ENCODE measurements at places on chromosomes 12 and 14.

DNA sequence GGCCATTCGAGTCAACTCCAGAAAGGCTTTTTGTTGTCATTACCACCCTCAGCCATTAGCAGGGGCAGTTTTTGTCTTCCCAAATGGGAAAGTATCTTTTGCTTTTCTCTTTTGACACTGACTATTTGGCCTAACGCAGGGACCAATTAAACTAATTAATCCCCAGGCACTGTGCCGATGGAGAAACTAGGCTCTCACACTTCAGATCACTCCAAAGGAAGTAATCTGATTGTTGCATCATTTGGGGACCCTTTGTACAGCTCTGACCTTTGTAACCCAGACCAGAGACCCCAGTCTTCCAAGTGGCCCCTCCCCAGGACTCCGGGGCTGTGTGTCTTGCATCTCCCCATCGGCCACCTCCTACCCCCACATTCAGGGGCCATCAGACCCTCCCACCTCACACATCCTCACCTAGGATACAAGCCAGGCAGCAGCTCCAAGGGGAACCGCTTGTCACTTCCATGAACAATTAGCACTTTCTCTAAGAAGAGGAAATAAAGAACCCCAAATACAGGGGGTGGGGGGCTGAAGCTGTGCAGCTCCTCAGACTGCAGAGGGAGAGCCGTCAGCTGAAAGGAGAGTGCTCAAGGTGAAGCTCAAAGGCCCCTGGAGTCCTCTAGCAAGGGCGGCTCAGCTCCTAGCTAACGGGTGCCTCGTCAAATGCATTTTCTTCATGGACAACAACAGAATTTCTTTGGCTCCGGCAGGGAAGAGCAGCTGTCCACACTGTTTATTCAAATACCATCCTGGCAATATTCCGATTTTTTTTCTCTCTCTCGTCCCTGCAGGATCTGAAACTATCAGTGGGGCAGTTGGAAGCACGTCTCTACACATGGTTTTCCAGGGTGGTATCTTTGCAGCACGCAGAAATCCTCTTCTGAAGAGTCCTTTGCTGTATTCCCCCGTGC lies 64.3 kb upstream of the DIO3 start:
- DNase-seq: no peak

DNA sequence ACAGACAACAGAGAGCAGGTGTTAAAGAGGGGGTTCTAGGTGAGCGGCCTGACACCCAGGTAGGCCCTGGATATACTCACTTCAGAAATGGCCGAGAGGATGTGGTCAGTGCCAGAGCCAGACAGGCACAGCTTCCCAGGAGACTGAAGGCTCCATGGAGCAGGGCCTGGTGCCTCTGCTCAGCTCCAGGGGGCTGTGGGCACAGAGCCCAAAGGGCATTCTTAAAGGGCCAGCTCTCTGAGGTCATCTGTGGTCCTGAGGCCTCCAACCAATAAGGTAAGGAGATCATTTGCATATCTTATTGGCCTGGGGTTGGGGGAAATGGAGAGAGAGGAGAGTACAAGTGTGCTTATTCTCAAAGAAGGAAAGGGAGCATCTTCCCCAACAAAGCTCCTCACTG lies 9.7 kb upstream of the PCK2 start:
- no peak for DNase-seq

- DNase-seq: no peak
Observed at GRCh38 chr14:97539411-97539795, 742.2 kb downstream of the VRK1 start.

- peak; percentile 70 for DNase-seq
Observed at GRCh38 chr12:4153343-4153892, 120.1 kb upstream of the CCND2 start.

DNA sequence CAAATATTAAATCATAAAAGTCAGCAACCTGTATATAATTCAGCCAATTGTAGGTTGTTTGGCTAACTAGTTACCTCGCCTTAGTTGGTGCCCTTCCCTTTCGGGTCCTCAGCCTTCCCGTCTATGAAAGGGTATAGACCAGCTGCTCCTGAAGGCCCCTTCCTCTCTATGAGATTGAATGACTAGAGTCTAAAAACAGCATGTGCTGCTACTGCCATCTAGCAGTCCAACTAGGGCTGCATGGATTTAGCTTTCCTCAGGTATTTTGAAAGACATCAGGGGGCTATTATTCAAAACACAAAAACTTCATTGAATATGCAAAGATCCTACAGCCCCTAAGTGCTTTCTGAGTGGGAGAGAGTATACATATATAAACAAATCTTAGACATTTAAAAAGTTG lies 37.0 kb upstream of the TMEM263 start:
- DNase-seq: no peak

- no peak for DNase-seq
Observed at GRCh38 chr12:77232045-77232444, 166.7 kb upstream of the E2F7 start.

GRCh38 chr12:5022465-5023061 lies 21.1 kb upstream of the KCNA5 start:
- DNase-seq: peak; percentile 3

GRCh38 chr12:3220382-3221321 lies 143.5 kb downstream of the TSPAN9 start:
- DNase-seq: no peak

- DNase-seq: no peak
Observed at GRCh38 chr12:20716037-20716436, 20.9 kb downstream of the SLCO1C1 start.

DNA sequence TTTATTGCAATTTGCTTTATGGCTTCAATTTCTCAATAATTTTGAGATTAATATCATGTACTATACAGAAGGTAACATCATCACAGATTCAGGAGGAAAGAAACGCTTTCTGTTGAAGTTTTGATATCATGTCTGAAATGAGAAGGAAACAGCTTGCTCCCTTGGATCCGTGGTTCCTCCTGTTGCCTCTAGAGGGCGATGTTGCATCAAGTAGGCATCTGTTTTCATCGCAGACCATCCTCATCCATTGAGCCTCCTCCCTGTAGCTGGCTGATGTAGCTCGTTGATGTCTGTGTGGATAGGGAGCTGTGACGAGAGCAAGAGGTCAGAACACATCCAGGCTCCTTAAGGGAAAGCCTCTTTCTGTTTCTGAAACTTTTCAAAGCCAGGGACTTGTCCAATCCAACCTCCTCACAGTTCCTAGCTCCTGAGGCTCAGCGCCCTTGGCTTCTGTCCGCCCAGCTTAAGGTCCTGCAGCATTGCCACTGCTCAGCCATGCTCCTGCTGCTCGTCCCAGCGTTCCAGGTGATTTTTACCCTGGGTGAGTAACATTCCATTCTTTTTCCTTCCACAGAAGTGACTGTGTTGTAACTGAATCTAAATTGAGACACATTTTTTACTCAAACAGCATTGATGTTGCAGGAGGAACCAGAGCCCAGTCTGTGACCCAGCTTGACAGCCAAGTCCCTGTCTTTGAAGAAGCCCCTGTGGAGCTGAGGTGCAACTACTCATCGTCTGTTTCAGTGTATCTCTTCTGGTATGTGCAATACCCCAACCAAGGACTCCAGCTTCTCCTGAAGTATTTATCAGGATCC lies 304.8 kb upstream of the OR4E1 start:
- DNase-seq: no peak

- DNase-seq: no peak
Observed at GRCh38 chr12:8817856-8818255, 4.6 kb upstream of the A2ML1 start.

- no peak for DNase-seq
Observed at GRCh38 chr12:805022-805632, 52.7 kb downstream of the WNK1 start.

DNA sequence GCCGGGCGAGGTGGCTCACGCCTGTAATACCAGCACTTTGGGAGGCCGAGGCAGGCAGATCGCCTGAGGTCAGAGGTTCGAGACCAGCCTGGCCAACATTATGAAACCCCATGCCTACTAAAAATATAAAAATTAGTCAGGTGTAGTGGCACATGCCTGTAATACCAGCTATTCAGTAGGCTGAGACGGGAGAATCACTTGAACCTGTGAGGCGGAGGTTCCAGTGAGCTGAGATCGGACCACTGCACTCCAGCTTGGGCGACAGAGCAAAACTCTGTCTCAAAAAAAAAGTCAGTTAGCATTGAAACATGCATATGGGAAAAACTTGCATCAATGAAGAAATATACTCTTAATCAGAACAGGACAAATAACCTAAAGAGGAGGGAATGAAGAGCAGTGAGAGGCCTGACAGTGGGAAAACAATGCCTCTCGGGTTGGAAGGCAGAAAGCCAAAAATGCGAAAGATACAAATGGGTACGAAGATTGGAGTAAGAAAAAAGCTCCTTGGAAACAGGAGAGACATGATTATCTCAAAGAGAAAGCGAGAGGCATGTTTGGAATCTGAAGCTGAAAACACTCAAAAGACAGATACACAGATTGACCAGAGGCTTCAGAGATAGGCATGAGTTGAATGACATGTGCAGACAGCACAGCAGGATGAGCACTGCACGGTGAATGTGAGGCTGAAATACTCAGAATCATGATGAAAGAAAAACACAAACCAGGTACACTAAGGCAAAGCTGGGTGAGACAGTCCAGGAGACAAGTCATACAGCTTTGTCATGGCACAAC lies 30.6 kb downstream of the RESF1 start:
- no peak for DNase-seq

GRCh38 chr14:35482994-35483515 lies 50.9 kb upstream of the INSM2 start:
- no peak for DNase-seq

DNA sequence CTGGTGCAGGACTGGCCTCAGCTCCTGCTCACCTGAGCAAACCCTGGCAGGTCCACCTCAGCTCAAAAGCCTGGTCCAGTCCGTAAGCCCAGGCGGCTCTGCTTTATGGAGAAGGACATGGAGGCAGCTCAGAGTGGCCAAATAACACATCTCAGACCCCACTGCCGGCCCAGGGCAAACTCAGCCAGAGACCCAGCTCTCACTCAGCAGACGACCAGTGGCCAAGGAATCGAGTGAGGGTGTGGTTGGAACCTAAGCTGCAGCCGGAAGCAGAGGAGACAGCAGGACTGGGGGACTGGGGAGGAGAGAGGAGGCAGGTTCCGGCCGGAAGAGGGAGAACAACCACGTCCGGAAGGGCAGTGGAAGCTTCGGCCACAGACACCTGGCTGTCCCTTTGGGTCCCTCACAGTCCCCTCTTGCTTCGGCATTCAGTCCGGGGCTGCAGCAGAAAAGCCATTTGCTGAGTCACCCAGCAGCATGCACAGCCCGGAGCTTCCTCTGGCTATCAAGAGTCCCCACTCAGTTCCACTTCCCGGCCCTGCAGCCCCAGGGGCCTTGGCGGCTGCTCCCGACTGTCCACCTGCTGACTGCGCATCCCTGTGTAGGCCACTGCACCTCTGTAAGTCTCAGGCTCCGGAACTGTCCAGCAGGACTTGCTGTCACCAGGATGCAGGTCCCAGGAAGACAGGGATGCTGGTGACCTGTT lies 104.0 kb downstream of the CALM1 start:
- no peak for DNase-seq

DNA sequence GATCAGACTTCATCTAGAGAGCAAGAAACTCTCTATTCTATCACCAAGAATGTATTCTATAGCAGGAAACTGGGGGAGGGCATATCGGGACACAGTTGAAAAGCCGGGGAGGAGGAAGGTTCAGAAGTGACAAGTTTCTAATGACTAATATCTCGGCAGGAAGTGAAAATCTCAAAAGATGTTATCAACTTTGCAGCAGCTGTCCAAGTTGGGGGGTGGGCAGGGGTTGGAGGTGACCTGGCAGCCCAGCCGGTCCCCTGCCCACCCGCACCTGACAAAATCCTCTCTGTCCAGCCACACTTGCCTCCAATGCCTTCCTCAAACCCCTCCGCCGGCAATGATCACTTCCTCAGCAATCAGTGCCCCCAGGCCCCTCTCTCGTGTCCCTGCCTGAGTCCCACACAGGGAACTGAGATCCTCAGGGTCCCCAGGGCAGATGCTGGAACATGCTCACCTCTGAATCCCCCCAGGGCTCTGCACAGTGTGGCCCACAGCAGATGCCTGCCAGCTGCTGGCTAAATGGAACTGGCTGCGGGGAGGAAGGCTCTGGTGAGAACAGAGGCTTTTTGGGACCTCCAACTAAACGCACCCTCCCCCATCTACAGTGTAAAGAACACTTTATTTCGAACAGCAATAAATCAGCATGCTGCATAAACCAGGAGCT lies 43.9 kb downstream of the CCDC88C start:
- DNase-seq: peak; percentile 45

DNA sequence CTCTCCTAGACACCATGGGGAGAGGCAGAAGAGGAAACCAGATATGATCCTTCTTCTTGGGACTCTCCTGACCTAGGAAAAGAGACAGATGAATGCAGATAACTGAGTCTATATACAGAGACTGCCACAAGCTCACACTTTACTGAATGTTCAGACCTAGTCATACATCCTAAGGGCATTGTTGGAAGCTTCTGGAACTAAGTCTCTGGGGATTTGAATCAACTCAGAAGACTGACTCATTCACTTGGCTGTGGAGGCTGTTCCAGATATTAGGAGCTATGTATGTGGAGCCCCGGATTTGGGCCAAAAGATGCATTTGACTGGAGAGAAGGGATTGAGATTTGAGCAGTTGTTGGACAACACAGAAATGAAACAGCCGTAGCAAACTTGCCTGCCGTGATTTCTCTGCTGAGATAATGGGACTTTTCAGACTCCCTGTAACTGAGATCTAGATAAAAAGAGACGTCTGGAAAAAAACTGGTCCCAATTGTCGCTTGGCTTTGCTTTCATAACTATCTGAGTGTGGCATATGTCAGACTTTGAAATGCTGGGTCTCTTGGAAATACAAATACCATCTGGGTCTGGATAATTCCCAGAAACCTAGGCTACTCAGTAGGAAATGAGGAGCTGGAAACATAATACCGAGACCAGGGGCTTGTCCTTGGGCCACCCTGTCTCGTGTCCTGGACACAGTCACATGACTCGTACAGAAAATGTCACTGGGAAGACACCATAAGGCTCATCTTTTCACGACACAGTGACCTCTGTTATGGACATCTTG lies 396.8 kb downstream of the NUAK1 start:
- DNase-seq: no peak
